Anterior cingulate cortex (tissue), 58 donors: ENCODE measurements at places on chromosomes 3 and 15.

- no peak for DNase-seq
These were observed 60.9 kb upstream of the HERC1 start for GRCh38 chr15:63894662-63894949.

- no peak for DNase-seq
These were observed 48.3 kb upstream of the TRIM42 start for GRCh38 chr3:140629357-140630137.

- DNase-seq = no peak
These were observed 102.0 kb upstream of the DAZL start for GRCh38 chr3:16707260-16707659.

GRCh38 chr3:166243511-166243910 is 406.3 kb upstream of the BCHE start:
- DNase-seq = no peak

DNA sequence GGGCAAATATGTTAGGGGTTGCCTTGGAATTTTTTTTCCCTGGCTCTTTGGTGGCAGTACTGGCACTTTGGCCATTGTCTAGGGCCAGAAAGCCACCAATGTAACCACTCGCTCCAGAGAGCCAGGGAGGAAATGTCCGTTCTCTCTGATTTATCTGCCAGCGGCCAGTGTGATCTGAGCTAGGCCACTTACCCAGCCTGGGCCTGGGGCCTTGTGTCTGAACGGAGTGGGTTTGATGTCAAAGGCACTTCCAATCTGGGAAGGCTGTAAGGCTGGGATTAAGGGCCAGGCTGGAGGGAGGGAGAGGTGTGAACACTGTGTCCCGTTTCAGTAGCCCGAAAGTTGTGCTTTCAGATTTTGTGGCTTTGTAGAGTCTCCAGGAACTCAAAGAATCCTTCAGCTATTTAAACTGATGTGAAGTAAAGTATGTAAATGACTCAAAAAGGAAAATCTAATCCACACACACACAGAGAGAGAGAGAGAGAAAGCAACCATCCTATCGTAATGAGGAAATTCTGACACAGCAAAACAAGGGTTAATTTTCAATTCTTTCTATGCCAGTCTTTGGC is 271.0 kb downstream of the PDZRN3 start:
- no peak for DNase-seq

GRCh38 chr3:15795651-15796308 is 2.0 kb downstream of the ANKRD28 start:
- no peak for DNase-seq

DNA sequence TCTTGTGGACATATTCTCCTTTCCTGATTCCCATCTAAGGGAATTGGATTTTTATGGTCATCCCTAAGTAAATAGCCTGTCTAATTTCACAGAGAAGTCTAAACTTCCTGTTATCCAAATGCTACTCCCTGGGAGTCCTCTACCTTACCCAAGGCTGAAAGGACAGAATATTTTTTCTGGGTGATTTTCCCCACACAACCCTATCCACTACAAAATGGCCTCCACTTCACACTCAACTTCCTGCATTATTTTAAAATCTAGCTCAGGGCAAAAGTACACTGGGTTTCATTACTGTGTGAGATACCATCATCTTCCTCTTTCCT is 77.5 kb upstream of the ABI3BP start:
- no peak for DNase-seq

GRCh38 chr3:115630850-115631249 is 7.5 kb downstream of the GAP43 start:
- DNase-seq = no peak

- DNase-seq = no peak
These were observed 25.8 kb upstream of the SCAANT1 start for GRCh38 chr3:63937661-63938651.

DNA sequence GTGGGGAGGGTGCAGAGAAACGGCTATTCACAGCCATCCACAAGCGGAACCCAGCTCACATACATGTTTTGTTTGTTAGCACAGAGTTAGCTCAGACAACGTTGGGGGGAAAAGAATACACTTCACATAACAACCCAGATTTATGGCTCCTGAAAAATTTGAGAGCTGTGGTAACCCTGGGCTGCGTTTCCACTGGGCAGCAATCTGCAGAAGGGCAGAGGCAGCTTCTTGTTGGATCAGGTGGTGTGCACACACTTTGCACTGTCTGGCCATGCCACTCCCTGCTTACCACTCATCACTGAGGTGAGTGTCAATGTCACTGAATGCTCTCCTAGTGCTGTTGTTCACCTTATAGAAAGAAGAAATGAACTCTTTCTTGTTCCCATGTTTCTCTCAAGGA is 299.8 kb upstream of the SOX14 start:
- no peak for DNase-seq

DNA sequence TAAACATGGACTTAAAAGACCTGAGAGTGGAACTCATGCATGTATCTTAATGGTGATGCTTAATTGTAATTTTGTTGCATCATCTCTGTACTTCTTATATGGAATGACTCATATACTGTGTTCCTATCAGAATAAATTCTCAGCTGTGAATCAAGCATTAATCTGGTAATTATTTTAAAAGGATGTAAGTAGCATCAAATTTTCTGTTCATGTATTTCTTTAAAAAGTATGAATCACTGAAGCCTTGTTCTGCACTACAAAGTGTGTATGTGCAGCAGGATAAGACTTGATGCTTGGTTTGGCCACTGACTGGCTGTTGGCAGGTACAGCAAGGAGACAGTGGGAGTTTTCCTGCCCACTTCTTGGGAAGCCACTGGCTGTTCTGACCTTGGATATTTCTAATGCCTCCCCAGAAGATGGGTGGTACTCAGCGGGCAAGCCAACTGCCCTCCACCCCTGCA is 123.9 kb downstream of the ANO10 start:
- DNase-seq = no peak
